ENCODE measurements at places on chromosomes 4 and X.

- DNase-seq, result no peak
Measured at GRCh38 chr4:56655627-56656345, 25.3 kb downstream of the HOPX start.

- DNase-seq, result peak; percentile 45
Measured at GRCh38 chr4:1167244-1167949, 5.0 kb downstream of the SPON2 start.

DNA sequence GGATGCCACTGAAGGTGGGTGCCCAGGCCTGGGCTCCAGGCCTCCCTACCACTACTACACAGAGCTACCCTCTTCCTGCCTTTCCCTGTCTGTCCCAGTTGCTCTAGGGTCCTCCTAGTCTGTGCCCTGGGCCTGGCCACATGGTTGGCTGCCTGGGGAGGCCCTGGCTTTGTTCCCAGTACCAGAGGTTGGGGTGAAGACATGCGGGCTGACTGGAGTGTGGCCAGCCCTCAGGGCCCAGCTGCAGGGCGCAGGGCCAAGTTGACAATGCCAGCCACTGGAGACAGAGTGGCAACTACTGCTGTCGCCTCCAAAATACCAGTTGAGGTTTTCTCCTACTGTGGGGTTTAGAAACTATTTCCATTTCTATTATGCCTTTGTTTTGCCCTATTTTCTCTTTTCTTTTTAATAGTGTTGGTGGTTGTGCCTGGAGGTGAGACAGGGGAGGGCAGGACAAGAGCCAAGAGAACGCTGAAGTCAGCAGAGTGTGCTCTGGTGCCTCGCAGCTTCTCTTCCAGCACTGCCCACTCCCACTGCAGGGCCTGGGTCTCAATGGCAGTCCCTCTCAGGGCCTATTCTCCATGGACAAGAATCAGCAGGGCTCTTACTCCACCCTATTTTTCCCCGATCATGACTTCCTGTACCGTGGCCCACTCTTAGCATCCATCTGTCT lies 32.2 kb upstream of the XPNPEP2 start:
- no peak for DNase-seq

- no peak for DNase-seq
Measured at GRCh38 chr4:150743564-150744342, 161.8 kb downstream of the MAB21L2 start.

GRCh38 chr4:57187246-57187645 lies 77.1 kb upstream of the IGFBP7 start:
- no peak for DNase-seq

DNA sequence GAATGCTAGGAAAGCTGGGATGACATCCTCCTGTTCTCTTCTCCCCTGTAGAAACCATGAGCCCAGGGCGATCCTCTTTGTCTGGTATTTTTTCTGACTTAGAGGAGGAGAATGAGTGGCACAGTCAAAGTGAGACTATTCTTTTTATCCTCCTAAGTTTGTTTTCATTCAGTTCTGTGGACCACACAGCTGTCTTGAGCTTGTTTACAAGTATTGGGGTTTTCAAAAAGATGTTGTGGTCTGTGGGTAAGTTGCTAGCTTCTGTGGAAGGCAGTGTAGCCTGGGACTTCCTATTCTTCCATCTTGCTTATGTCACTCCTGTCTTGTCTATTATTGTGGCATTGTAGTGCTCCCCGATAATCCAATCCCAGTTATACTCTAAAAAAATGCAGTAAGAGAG lies 223.0 kb downstream of the PAPSS1 start:
- no peak for DNase-seq

DNA sequence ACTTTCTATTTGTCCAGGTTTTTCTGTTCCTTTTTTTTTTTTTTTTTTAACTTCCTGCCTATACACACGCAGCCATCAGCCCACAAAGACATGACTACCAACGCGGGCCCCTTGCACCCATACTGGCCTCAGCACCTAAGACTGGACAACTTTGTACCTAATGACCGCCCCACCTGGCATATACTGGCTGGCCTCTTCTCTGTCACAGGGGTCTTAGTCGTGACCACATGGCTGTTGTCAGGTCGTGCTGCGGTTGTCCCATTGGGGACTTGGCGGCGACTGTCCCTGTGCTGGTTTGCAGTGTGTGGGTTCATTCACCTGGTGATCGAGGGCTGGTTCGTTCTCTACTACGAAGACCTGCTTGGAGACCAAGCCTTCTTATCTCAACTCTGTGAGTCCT lies 2.1 kb downstream of the EBP start:
- DNase-seq, result no peak
